ENCODE measurements at places on chromosomes 2 and 18.

GRCh38 chr18:28050545-28050944 is 126.4 kb downstream of the CDH2 start:
- no peak for DNase-seq

GRCh38 chr2:145157741-145158591 is 638.0 kb upstream of the ZEB2 start:
- DNase-seq = no peak

DNA sequence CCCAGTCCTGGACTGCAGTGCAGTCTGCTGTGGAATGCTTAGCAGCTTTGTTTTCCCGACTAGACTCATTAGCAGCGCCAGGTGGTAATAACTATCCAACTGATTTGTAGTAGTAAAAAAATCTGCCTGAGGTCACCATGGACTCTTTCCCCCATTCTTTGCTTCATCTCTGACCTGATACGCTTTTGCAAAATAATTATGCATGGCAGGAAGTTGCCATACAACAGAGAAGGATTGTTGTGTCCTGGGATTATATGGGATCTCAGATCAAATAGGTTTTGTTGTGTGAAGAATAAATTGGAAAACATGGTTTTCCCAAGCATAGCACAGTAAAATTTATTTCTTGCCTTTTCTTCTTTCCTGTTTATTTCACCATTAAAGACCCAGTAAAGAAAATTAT is 72.4 kb upstream of the ATP5MC3 start:
- no peak for DNase-seq

DNA sequence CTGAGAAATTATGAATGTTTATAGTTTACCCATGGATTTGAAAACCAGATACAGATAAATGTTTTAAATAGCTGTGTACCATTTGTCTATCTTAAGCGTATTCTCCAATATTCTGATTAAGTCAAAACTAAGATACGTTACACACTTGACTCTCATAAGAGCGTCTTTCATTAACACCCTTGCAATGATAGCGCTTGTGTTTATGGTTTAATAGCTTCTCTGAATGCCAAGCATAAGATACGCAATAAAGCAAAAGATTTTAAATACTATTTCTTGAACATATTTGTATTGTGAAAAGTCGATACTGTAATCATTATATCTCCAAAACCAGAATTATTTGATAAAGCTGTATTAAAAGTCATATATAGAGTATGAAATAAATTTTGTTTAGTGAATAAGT is 3.0 kb downstream of the CALCRL start:
- DNase-seq = no peak

DNA sequence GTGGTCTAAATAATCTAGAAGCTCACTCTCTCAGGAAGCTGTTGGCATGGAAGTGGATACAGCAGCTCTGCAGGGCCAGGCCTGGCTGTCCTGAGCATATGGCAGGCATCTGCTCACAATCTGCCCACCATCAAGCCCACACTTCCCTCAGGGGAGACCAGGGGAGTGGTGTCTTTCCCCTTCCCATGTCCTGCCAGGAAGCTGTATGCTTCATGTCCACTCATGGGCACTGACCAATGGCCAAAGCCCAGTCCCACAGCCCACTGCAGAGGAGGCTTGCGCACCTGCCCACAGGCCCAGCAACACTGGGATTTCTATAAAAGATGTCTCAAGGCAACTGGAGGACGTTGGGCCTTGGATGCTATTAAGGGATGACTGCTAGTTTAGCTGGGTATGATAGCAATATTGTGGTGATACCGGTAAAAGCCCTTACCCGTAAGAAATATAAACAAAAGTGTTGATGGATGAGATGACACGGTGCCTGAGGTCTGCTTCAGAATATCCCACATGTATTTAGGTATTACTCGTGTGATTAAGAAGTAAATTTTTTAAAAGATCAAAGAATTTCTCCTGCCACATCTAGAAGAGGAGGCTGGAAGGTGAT is 106.7 kb upstream of the CTDP1 start:
- no peak for DNase-seq

All from activated CD4-positive, CD25-positive, alpha-beta regulatory T cell treated with anti-CD3 and anti-CD28 coated beads, Interleukin-2, amount 50 U/mL, for 16 hours (primary cell).